ENCODE measurements at places on chromosomes 7 and 10. TPM values are rescaled to one million over a fixed set of nuclear protein-coding genes. Genes with fewer than 3 reads are reported as not detected.

GRCh38 chr10:94213980-94214379, 148.8 kb downstream of the NOC3L start:
- no peaks in the 10 kb centered on the region for H3K36me3 ChIP-seq
- DNase-seq = no peak
- H3K4me1 ChIP-seq = no peaks in the 10 kb centered on the region
- H3K27me3 ChIP-seq = peaks cover 5% of the 10 kb centered on the region
- no peak overlapping the region for H3K4me3 ChIP-seq

DNA sequence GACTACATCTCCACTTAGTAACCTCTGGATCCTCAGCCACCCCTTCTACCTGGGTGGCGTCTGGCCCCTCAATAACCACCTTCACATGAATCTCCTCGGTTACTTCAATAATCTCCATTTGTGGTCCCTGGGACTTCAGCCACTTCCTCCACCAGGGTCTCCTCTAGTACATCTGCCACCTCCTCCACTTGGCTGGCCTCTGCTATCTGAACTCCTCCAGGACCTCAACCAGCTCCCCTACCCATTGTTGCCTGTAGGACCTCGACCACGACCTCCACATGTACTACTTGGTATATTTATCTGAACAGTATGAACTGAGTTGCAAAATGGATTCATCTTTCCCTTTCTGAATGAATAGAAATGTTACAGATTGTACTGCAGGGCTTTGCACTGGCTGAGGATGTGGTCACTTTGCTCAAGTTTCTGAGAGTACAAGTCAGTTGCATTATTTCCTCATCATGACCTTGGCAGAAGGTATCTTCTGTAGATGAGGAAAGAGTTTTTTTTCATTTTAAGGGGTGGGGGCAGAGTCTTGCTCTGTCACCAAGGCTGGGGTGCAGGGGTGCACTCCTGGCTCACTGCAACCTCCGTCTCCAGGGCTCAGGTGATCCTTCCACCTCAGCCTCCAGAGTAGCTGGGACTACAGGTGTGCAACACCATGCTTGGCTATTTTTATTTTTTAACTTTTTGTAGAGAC, 36.0 kb downstream of the MAT1A start:
- H3K27me3 ChIP-seq = peaks cover 7% of the 10 kb centered on the region
- peaks cover 20% of the 10 kb centered on the region for H3K4me1 ChIP-seq
- H3K27ac ChIP-seq = peak overlapping the region; percentile 54

DNA sequence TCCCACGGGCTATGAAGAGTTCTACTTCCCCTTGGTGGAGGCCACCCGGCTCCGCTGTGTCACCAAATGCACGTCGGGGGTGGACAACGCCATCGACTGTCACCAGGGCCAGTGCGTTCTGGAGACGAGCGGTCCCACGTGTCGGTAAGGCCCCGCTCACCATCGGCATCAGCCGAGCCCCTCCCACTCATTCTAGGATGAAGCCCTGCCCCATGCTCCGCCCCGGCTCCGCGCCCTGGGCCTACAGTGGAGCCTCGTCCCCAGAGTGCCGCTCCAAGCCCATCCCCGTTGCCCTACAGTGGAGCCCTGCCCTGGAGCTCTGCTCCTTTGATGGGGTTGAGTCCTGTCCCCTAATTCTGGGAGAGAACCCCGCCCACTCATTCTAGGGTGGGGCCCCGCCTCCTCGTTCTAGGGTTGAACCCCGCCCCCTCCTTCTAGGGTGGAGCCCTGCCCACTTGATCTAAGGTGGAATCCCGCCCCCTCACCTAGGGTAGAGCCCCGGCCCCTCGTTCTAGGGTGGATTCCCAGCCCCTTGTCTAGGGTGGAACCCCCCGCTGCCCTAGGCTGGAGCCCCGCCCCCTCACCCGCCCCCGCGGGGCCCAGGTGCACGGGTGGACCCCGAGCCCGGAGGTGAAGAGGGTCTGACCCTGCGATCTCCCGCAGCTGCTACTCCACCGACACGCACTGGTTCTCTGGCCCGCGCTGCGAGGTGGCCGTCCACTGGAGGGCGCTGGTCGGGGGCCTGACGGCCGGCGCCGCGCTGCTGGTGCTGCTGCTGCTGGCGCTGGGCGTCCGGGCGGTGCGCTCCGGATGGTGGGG, 3.4 kb upstream of the MUC12 start:
- no peak overlapping the region for H3K27ac ChIP-seq
- peaks cover 8% of the 10 kb centered on the region for H3K4me1 ChIP-seq
- H3K36me3 ChIP-seq = no peaks in the 10 kb centered on the region
- peak overlapping the region; percentile 70 for H3K4me3 ChIP-seq

GRCh38 chr10:35119378-35119777, 7.3 kb upstream of the CREM start:
- H3K4me3 ChIP-seq = no peak overlapping the region
- H3K36me3 ChIP-seq = peaks cover 1% of the 10 kb centered on the region
- H3K27me3 ChIP-seq = no peaks in the 10 kb centered on the region

GRCh38 chr10:6002809-6003510, 25.6 kb upstream of the IL15RA start:
- peaks cover 11% of the 10 kb centered on the region for H3K36me3 ChIP-seq
- H3K4me1 ChIP-seq = peaks cover 40% of the 10 kb centered on the region
- H3K27ac ChIP-seq = peak overlapping the region; percentile 68
- peaks cover 11% of the 10 kb centered on the region for H3K27me3 ChIP-seq
- no peak for DNase-seq
- H3K4me3 ChIP-seq = peak overlapping the region; percentile 15

DNA sequence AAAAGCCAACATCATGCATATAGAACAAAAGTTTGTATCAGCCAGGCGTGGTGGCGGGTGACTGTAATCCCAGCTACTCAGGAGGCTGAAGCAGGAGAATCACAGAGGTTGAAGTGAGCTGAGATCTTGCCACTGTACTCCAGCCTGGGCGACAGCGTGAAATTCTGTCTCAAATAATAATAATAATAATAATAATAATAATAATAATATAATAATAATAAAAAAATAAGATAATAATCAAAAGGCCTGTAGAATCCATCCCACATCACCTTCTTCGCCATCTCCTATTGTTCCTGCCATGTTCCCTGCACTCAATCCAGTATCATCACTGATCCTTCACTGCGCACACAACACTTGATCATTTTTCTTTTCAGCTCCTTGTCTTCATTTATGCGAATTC, 619.3 kb upstream of the ADARB2 start:
- DNase-seq = no peak
- no peaks in the 10 kb centered on the region for H3K27me3 ChIP-seq
- H3K4me1 ChIP-seq = no peaks in the 10 kb centered on the region
- H3K36me3 ChIP-seq = no peaks in the 10 kb centered on the region

DNA sequence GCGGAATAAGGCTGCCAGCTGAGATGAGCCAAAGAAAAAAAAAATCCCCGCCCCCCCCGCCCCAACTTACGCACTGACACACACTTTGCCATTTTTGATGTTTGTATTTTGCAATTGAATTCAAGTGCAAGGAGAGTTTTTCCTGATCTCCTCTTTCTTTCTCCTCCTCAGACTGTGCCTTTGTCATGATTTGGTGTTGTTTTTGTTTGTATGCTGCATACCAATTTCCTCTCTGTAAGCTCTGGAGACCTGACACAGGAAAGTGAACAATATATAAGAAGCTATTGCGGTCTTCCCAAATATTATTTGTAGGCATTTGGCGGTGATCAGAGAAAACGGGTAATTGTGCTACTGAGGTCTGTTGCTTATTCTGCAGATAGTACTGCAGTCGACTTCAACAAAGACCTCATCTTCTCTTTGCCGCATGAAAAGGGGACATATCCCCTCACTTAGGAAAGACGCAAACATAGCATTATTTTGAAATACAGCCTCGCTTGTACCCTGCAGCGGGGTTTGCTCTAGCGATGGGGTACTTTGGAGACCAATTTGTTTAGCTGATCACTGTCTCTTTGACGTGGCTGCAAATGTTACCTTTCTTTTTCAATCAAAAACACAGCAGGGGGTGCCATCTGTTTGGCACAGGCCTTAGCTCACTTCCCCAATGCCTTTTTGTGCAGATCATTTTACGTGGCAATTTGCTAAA, 206.6 kb downstream of the SKAP2 start:
- H3K27me3 ChIP-seq = peaks cover 35% of the 10 kb centered on the region
- DNase-seq = no peak
- no peaks in the 10 kb centered on the region for H3K4me1 ChIP-seq
- H3K27ac ChIP-seq = no peak overlapping the region
- H3K36me3 ChIP-seq = no peaks in the 10 kb centered on the region
- H3K4me3 ChIP-seq = no peak overlapping the region

DNA sequence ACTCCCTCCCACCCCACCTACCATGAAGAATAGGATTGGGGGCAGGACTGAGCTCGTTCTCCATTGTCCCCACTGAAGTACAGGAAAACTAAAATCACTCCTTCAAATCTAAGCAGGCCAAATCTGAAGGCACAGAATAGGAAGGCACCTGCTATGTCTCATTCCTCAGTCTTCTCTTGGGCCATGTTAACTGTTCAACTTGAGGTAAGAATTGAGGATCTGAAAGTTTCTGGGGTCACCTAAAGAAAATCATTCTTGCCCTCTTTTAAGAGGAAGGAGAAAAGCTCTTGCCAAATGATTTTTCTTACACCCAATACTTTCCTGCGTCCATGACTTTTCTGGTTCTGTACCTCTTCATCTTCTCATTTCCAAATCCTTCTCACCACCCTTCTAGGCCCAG, 4.9 kb downstream of the CPN1 start:
- H3K27me3 ChIP-seq = peaks cover 5% of the 10 kb centered on the region
- H3K27ac ChIP-seq = no peak overlapping the region
- no peaks in the 10 kb centered on the region for H3K36me3 ChIP-seq
- no peak for DNase-seq

DNA sequence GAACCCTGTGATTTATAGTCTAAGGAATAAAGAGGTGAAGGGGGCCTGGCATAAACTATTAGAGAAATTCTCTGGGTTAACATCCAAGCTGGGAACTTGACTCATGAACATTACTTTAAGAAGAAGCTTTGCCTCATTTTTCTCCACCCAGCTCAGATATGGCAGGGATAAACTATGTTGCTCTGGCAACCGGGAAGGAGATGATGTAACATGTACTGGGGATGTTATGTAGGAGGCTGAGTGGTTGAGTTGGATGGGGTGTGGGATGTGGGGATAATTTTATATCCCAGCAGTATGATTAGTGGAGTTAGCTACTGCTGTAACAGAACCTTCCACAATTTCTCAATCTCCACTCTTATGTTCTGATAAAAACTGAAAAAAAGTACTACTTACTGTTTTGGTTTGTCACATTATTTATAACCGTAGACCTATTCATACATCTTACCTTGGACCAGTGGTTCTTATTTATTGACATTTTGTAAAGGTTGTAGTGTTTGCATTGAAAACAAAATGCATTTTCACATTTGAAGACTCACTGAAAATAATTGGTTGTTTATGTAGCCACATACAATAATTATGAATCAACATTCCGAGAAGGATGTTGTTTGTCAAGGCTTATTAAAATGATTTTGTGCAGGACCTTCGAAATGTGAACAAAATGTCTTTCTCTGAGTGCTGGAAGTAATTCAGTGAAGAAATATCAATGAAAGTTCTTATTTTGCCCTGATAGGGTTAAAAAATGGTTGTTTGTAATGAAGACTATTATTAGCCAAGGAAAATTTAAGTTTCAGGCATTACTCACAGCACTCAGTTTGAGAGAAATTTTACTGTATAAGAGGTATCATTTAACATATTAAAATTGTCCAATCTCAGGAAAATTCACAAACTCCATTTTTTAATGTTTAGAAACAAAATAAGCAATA, 1.3 kb downstream of the OR2F2 start:
- peaks cover 4% of the 10 kb centered on the region for H3K27me3 ChIP-seq
- DNase-seq = no peak
- no peak overlapping the region for H3K4me3 ChIP-seq
- no peak overlapping the region for H3K27ac ChIP-seq

DNA sequence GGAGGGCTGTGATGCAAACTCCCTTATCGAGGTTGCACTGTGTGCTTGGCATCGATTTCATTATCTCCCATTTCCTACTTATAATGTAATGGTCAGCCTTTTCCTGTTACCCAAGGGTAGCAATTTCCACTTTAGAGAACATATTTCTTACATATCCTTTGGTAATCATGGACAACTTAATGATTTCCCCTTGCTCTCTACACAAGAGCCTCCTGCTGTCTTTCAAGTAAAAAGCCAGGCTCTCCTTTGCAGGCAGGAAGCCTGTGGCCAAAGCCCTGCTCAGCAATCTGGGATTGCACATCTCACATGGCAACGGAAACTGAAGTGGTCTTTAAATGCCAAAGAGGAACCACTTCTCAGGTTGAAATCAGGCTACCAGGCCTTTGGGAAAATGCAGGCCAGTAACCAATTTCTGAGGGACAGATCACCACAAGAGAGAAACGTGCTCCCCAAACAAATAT, 86.7 kb upstream of the IKZF1 start:
- H3K4me3 ChIP-seq = no peak overlapping the region
- H3K36me3 ChIP-seq = peaks cover 9% of the 10 kb centered on the region
- DNase-seq = no peak
- H3K4me1 ChIP-seq = peaks cover 72% of the 10 kb centered on the region
- no peaks in the 10 kb centered on the region for H3K27me3 ChIP-seq
- H3K27ac ChIP-seq = no peak overlapping the region

- no peak for DNase-seq
- no peaks in the 10 kb centered on the region for H3K36me3 ChIP-seq
- H3K4me1 ChIP-seq = no peaks in the 10 kb centered on the region
- no peaks in the 10 kb centered on the region for H3K27me3 ChIP-seq
- no peak overlapping the region for H3K27ac ChIP-seq
These were observed 128.9 kb downstream of the DGKI start for GRCh38 chr7:137717811-137718271.

The CLDN3 gene
- not detected for total RNA-seq

The KCNH2 gene
- 0.49 TPM for total RNA-seq

The SORCS3 gene
- total RNA-seq = not detected

The MRPS24 gene
- 118 TPM for total RNA-seq

All from activated T-helper 1 cell treated with anti-CD3 and anti-CD28 coated beads, Interleukin-12 subunit alpha, Interleukin-12 subunit beta, Interleukin-2, Interleukin-4 antibody, amounts not matched to agents 30 ng/mL and 10 ng/mL and 1 ng/mL, durations not matched to agents 14 hours and 24 hours and 36 hours (primary cell).